ENCODE measurements at places on chromosomes 7 and 10. TPM values are rescaled to one million over a fixed set of nuclear protein-coding genes. Genes with fewer than 3 reads are reported as not detected.
A peak's percentile ranks its signal among the peaks of the same experiment; 100 is the strongest.

DNA sequence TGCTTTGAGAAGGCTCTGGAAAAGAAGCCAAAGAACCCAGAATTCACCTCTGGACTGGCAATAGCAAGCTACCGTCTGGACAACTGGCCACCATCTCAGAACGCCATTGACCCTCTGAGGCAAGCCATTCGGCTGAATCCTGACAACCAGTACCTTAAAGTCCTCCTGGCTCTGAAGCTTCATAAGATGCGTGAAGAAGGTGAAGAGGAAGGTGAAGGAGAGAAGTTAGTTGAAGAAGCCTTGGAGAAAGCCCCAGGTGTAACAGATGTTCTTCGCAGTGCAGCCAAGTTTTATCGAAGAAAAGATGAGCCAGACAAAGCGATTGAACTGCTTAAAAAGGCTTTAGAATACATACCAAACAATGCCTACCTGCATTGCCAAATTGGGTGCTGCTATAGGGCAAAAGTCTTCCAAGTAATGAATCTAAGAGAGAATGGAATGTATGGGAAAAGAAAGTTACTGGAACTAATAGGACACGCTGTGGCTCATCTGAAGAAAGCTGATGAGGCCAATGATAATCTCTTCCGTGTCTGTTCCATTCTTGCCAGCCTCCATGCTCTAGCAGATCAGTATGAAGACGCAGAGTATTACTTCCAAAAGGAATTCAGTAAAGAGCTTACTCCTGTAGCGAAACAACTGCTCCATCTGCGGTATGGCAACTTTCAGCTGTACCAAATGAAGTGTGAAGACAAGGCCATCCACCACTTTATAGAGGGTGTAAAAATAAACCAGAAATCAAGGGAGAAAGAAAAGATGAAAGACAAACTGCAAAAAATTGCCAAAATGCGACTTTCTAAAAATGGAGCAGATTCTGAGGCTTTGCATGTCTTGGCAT, 4.8 kb downstream of the IFIT2 start:
- no peak for DNase-seq

DNA sequence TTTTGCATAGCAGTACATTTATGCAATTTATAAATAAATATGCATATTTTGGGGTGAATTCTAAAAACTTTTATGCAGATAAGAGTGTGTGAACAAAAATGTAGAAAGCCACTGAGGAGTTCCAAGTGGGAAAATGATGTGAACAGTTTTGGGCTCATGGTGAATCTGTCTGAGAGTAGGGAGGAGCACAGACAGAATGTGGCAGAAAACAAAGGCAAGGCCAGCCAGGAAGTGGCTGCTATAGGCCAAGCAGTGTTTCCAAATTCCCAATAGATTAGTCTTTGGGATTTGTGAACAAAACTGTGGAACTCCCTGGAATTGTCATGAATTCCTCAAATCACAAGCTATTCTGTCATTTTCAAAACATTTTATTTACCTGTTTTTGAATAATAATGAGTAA, 73.6 kb upstream of the AMPH start:
- no peak for DNase-seq

- no peak for DNase-seq
Observed at GRCh38 chr7:38878694-38879457, 30.1 kb downstream of the VPS41 start.

DNA sequence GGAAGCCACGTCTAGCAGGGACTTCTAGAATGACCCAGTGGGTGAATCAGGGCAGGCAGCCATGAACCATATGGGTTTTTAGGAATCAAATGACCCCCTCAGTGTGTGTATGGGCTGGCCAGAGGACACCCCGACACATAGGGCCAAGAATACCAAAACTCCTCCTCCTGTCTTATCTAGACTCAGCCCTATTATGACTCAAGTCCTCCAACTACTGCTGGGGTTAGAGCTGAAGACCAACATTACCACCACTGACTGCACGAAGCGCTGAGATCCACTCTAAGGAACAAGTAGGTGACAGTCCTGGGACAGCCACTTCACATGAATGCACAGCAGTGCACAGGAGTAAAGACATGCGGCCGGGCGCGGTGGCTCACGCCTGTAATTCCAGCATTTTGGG, 11.5 kb upstream of the SVOPL start:
- no peak for DNase-seq

DNA sequence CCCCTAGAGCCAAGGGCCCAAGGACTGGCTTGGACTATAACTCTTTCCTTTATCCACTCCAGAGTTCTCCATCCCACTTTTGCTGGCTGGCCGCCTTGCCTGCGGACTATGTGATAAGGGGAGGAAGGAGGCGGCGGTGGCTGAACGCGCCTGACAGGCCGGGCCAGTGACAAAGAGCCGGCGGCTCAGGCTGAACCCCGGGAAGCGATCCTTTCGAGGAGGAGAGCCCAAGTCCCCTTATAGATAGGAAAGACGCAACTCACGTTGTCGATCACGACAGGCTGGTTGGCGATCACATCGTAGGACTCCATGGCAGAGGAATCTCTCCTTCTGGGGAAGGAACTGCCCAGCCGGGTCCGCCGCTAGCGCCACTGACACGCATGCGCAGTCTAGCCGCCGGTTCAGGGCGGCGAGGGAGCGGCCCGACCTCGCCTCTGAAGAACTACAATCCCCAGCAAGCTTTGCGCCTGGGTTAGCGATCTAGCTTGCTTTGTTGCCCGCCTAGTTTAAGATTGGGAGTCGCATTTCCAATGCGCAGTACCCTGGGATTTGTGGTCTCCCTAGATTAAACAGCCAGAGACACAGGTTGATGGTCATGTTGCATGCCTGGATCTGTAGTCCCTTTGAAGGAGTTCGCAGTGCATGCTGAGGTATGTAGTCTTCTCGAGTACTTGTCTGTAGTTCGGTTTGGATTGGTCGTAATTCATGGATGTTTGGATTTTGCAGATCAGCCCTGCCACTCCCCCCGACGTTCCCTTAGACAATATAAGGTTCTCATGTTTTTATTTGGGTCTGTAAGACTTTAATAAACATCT, at the start of gene ACTR1A:
Gene ACTR1A (minus strand): TSS at position 376 of the 815 bp plus-strand sequence. CDS start 65 bp downstream, at position 311.
- peak; percentile 99 for DNase-seq

DNA sequence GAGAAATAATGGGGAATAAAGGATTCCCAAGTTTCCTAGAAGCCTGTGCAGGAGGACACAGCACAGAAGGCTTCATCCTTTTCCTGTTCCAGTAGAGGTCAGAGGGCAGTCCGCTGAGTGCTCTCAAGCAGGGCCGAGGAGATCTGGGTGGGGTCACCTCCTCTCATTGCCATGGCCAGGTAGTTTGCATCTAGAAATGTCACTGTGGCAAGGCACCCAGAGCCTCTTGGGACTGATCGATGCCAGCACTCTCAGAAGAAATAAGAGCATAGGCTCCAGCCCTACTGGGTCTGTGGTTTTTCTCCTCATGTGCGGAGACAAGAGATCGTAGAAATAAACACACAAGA, 7.9 kb downstream of the NUB1 start:
- no peak for DNase-seq

- no peak for DNase-seq
Observed at GRCh38 chr10:132844069-132844809, 58.3 kb upstream of the NKX6-2 start.

SPACDR gene
- polyA plus RNA-seq, result 1.6 TPM

FAM13C gene
- polyA plus RNA-seq, result 36.0 TPM

CYP3A5 gene
- polyA plus RNA-seq, result 0.83 TPM
